T1000 (cell line): ENCODE measurements at places on chromosomes 11 and 22.

DNA sequence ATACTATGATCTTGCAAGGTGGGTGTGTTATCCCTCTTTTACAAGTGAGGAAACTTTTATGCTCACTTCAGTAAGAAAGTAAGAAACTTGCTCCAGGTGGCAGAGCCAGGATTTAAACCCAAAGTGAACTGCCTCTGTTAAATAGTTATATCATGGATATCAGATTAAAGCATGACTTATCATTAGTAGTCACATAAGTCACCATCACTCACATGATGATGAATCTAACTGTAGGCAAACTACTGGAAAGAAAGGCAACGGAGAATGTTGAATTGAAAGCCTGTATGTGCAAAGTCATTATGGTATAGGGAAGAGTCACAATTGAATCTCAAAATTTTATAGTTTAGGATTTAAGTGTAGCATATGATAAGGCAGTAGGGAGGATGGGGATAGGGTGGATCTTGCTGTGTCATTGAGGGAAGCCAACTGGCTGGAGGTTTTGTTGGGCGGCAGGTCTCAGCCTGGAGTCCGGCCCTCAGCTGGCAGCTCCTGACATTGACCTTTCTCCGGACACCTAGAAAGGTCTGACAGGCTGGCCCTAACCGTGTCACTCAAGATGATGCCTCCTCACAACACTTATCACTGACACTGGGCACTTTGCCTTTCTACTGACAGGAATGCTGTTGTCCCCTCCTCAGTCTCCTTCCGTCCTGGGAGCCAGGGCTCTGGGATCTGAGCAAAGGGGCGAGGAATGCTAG lies 98.3 kb downstream of the EMSY start:
- DNase-seq: no peak

DNA sequence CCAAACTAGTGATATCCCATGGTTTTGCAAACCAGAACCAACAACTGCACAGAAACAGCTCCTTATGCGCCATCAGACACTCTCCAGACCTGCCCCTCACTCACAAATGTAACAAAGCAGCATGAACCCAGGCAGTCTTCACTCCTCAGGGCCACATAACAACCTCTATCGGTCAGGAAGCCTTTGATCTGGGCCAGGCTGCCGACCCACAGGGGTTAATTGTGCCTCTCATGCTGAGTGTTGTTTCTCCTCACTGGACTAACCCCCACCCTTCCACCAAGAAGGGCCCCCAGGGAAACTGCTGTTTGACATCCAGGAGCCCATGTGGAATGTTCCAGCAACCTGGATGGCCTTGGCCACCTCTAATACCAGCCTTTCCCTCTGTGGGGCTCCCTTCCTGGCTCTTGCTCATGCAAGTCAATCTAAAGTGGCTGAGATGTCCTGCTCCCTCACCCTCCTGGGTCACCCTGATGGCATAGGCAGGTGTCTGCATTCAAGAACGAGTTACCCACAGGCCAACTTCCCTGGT lies 7.9 kb upstream of the RGL4 start:
- DNase-seq: no peak

DNA sequence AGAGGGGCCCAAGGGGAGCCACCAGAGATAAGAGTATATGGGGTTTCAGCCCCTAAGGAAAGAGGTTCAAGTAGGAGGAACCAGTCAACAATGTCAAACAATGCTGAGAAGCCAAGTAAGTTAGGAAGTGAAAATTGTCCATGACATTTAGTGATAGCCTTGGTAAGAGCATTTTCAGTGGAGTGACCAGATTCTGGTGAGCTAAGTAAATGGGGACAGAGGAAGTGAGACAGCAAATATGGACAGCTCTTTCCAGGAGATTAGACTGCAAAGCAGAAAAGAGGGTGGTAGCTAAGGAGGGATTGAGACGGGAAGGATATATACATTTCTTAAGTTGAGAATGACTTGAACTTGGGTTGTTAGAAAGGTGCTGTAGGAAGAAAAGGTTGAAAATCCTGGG lies 22.9 kb downstream of the POLD3 start:
- DNase-seq: no peak

DNA sequence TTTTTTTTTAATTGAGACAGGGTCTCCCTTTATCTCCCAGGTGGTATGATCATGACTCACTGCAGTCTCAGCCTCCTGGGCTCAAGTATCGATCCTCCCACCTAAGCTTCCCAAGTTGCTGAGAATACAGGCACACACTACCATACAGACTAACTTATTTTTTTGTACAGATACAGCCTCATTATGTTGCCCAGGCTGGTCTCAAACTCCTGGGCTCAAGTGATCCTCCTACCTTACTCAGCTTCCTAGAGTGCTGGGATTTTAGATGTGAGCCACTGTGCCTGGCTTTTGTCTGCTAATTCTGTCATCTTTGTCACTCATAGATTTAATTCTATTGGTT lies 43.5 kb downstream of the CBL start:
- no peak for DNase-seq

DNA sequence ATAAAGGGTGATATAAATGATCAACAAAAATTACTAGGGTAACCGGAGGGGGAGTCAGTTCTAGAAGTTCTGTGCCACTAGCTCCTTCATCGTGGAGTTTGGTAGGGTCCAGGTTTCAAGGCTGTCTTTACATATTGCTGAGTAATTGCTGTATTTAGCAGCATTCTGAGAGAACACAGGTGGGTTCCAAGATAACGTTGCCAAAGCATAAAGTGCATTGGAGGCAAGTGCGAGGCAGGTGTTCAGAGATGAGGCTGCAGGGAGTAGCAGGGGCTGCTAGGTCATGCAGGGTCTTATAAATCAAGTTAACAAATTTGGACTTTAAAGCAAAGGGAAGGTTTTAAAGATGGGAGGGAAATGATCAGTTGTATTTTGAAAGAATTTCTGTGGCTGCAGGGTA lies 17.8 kb downstream of the SGSM3 start:
- DNase-seq: no peak

GRCh38 chr11:124225471-124225870 lies 15.4 kb upstream of the OR8G1 start:
- no peak for DNase-seq

GRCh38 chr22:46237453-46238124 lies 12.5 kb downstream of the CDPF1 start:
- no peak for DNase-seq
